Stimulated activated CD8-positive, alpha-beta memory T cell treated with anti-CD3 and anti-CD28 coated beads, Interleukin-7, amount 100 ng/mL, for 4 hours (primary cell): ENCODE measurements at places on chromosomes 6 and 20.

DNA sequence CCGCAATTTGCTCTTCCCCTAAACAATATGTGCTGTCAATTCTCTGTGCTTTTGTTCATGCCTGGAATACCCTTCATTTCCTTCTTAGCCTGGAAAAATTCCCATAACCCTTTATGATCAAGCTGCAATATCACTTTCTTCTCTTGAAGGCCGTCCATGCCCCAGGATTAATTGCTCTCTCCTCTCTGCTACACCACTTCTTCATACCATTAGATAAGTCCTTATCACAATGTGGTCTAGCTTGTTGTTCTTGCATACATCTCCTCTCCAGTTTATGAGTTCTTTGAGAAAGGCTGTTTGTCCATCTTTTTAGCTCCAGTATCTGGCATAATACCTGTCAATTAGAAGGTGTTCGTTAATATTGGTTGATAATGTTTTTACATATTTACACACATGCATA lies 111.2 kb upstream of the SAMD5 start:
- DNase-seq = no peak

DNA sequence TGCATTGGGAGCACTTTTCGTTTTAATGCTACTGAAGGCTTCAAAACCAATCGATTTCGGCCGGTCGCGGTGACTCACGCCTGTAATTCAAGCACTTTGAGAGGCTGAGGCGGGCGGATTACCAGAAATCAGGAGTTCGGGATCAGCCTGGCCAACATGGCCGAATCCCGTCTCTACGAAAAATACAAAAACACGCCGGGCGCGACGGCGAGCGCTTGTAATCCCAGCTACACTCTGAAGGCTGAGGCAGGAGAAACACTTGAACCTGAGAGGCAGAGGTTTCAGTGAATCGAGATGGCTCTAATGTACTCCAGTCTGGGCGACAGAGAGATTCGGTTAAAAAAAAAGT lies 58.4 kb downstream of the TRIM38 start:
- no peak for DNase-seq

DNA sequence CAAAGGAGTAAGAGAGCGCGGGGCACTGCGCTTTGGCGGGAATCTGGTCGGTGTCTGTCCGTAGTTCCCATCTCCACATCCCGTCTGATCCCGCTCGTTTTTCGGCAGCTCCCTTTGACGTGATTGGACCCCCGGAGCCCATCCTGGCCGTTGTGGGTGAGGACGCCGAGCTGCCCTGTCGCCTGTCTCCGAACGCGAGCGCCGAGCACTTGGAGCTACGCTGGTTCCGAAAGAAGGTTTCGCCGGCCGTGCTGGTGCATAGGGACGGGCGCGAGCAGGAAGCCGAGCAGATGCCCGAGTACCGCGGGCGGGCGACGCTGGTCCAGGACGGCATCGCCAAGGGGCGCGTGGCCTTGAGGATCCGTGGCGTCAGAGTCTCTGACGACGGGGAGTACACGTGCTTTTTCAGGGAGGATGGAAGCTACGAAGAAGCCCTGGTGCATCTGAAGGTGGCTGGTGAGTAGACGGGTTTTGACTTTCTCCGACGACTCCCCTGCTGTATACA lies 1.4 kb downstream of the BTN1A1 start:
- peak; percentile 13 for DNase-seq

GRCh38 chr6:70557998-70558397 lies 8.7 kb upstream of the SDHAF4 start:
- DNase-seq = no peak

GRCh38 chr6:15320693-15321092 lies 74.8 kb downstream of the JARID2 start:
- DNase-seq = no peak

- no peak for DNase-seq
These were observed 17.4 kb downstream of the ADNP start for GRCh38 chr20:50913690-50914375.

- no peak for DNase-seq
These were observed 152.3 kb downstream of the ALDH8A1 start for GRCh38 chr6:134797400-134798113.

GRCh38 chr6:68400396-68400795 lies 234.7 kb upstream of the ADGRB3 start:
- no peak for DNase-seq

DNA sequence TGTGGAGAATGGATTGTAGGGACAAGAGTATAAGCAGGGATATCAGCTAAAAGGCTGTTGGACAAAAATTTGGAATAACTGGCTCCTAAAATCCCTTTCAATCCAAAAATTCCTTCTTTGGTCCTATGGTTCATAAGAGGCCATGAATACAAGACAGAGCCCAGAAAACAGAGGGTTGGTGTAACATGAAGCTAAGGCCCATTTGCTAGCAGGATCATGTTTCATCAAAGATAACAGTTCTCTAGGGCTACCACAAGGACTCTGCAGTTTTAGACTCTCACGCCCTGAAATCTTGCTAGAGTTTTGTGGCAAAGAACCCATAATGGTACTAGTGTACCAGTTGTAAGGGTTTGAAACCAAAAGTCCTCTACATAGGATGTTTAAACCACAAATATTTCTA lies 327.8 kb upstream of the TBX18 start:
- no peak for DNase-seq

DNA sequence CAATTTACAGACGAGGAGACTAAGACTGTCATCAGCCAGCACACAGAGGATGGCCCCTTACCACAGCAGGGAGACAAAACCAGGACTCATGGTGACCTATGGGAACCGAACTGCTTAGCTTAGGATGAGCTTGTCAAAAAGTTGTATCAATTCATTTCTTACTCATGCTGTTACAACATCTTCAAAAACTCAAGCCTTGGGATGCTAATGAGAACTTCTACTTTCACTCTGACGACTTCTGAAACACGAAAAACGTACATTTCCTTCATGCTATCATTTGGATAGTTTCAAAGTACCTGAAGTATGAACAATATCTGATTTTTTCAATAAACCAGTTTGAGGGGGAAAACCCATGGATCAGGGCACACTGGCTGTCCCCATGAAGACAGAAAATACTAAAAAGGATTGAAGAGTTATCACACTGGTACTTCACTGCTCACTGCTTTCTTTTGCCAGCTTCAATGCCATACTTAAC lies 31.9 kb downstream of the HIVEP2 start:
- DNase-seq = no peak

DNA sequence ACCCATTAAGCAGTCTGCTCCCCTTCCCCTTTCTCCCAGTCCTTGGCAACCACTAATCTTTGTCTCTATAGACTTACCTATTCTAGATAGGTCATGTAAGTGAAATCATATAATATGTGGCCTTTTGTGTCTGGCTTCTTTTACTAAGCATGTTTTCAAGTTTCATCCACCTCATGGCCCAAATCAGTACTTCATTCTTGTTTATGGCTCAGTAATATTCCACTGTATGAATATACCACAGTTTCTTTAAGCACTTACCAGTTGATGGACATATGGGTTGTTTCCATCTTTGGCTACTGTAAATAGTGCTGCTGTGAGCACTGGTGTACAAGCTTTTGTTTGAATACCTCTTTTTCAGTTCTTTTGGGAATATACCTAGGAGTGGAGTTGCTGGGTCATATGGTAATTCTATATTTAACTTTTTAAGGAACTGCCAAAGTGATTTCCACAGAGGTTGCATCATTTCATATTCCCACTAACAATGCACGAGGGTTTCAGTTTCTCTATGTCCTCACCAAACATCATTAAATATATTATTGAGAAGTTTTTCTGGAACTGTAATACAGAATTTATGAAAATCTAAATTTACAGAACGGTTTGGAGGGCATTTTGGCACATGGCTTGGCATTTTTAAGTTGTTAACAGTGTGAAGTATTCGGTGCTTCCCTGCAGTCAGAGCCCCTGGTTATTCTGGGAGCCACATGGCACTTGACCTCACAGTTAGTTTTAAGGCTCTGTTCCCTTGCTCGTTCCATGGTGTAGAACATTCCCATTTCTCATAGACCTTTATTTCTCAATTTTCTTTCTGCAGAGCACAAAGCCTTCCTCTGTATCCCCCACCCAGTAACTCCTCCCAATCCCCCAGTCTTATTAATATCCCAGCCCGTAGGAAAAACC lies 27.0 kb upstream of the DTNBP1 start:
- no peak for DNase-seq

- no peak for DNase-seq
These were observed 100.5 kb upstream of the SLC2A12 start for GRCh38 chr6:134152767-134153485.

DNA sequence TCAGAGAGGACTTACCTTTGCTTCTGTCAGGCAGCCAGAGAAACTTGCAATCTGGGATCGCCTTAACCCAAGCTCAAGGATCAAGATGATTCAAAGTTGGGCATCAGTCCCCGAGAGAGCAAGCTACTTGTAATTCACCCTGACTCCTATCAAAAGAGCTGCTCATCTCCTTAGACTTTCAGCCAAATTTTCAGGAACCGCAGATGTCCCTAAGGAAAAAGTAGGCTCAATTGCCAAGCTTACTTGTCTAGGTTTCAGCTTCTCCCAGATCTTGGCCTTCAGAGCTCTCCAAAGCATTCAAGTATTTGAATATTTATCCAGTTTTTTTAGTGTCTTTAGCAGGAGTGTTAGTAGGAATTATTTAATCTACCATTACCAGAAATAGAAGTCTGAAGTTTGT lies 434.1 kb upstream of the MMS22L start:
- DNase-seq = no peak

- no peak for DNase-seq
These were observed 569.7 kb upstream of the CITED2 start for GRCh38 chr6:139944131-139944530.

GRCh38 chr20:44496976-44497375 lies 21.3 kb downstream of the TTPAL start:
- DNase-seq = no peak

DNA sequence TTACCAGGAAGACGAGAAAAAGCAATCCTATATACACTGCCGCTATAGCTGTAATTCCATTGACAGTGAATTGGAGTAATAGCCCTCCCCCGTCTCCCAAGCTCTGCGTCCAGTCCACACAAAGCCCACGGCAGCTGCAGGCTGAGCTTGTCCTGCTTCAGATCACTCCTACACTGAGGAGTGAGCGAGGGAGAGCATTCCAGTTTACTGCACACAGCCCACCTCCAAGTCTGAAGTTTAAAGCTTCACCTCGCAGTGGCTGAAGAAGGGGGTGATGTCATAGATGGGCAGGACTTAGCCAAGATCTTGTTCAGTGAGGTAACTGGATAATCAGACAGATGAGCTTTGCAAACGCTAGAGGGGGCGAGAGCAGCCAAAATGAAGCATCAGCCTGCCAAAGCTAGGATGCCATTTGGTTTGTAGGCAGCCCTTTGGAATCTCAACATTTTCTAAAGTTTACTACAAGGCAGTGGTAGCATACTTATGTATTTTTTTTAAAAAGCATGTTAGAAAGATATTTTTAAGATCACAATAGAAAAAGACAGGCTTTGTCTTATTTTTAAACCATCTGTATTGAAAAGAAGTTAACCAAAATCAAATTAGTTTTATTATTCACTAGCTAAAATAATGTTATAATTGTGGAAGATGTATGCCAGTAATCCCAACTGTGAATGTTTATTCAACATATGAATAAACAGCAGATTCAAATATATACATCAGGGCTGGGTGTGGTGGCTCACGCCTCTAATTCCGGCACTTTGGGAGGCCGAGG lies at the start of gene FLRT3:
Gene FLRT3, minus strand, starts transcription at position 213 of the 772 bp plus-strand sequence. CDS start 10,106 bp downstream, outside the sequence.
- DNase-seq = no peak

DNA sequence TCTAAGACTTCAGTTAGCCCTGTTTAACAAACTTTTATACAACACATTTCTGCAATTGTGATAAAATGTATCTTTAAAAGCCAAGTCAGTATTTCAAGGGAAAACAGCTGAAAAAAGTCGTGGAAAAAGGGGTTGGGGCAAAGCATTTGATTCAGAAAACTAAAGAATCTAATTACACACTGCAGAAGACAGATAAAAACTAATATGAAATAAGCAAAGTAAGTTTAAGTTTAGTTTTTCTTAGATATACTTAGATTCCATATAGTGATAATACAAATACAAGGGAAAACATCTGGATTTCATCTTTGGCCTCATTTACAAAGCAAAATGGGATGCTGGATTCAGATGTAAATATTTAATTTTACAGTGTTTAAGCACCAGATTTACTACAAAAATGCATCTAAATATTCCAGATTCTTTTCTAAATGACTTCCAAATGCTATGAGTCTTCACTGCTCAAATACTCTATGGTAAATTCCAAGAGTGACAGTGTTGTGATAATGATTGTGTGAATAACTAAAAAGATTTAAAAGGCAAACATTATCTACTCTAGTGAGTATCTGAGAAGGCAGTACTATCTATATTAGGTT lies 1.5 kb upstream of the ADNP start:
- DNase-seq = no peak

DNA sequence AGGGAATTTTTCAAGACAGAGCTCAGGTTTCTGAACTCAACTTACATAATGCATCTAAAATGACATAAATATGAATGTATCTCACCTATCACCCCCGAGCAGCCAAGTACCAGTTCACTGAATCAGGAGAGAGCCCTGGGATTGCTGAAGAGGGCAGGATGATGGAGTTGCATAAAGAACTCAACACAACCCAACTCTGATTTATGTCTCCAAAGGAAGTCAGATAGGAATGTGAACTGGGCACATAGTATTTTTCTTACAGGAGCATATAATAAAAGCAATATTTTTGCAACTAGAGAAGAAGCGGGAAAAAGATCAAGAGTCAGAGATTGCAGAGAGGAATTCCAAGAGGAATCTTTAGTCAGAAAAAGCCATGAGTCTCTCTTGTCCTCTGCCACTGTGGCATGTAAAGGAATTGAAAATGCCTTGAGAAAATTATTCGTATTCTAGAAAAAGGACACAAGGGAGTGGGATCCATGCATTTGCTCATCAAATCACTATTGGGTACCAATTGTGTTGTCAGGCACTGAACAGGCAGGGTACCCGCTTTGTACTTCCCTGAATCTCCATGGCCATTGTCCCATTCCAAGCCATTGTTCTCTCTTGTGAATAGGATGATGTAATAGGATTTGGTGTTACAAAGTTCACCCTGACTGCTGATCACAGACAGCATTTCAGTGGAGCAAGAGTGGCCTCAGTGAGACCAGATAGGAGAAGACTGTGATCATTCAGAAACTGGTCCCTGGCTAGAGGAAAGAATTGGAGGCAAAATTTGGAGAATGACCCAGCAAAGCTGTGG lies 16.3 kb downstream of the RIN2 start:
- DNase-seq = no peak

- DNase-seq = no peak
These were observed 36.2 kb upstream of the CDYL start for GRCh38 chr6:4740032-4740431.

GRCh38 chr20:8616792-8617191 lies 452.1 kb upstream of the PLCB4 start:
- DNase-seq = no peak

DNA sequence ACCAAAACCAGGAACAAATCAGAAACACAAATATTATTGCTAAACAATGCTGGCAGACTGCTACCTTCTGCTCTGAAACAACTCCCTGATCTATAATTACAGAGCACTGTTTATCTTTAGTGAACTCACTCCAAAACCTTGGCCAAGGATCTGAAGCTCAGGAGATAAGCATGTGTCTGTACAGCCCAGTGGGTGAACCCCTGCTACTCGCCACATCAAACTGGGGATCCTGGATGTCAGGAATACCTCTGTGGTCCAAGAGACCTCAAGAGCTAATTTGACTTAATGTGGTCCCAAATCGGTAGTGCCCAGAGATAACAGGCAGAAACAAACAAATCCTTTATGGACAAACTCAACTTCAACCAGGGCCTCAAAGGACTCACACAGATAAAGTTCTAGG lies 381.8 kb downstream of the KIF16B start:
- no peak for DNase-seq
